ENCODE measurements at places on chromosomes 6 and 20.

DNA sequence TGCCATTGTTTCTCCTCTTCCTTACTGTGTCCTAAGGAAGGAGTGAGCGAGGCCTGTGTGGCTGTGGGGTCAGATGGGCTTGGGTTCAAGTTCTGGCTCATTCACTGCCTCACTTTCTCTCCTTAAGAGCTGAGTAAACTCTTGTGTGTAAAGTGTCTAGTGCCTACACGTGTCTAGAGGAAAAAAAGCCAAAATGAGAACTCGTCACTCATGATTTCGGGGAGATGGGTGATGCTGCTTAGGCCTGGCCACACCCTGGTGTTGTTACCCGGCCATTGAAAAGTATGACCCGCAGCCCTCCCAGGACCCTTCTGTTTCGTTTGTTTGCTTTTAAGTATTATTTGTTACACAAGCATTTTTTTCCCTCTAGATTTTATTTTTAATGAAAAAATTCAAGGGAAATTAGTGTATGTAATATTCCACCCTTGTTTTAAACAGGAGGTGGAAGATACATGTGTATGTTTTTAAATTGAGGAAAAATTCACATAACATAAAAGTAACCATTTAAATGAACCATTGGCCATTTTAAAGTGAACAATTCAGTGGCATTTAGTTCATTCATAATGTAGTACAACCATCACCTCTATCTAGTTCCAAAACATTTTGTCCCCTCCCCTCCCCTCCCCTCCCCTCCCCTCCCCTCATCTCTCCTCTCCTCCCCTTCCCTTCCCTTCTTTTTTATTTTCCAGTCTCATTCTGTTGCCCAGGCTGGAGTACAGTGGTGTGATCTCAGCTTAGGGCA is 71.0 kb downstream of the CEBPB start:
- no peak for DNase-seq

GRCh38 chr6:113293423-113293740 is 563.8 kb upstream of the MARCKS start:
- no peak for DNase-seq

DNA sequence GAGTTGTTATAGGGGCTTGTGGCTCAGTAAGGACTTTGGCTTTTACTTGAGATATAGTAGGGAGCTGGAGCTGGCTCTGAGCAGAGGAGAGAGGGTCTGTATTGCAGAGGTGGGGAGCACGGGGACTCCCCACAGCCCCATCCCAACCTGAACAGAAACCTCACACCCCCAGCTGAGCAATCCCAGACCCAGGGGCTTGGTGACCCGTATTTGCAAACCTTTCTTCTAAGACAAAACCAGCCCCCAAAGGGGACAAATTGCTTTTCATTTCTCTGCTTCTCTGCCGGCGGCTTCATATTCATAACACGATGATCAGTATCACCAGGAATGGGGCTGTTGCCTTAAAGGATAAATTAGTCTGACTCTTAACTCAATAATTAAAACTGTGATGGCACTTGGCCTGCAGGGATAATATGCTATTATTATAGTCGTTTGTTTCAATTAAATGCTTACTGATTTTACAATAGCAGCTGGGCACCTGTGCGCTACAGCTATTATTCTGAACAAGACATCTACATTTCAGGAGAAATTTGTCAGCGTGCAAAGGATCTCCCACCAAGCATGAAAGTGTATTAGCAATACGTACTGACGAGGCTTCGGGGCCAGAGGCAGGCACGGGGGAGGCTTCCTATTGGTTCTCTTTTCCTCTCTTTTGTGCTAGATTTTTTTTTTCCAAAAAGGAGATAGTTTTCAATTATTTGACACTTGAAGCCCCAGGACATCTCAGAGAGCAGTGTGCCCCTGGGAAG is 118.1 kb downstream of the TOX2 start:
- no peak for DNase-seq

DNA sequence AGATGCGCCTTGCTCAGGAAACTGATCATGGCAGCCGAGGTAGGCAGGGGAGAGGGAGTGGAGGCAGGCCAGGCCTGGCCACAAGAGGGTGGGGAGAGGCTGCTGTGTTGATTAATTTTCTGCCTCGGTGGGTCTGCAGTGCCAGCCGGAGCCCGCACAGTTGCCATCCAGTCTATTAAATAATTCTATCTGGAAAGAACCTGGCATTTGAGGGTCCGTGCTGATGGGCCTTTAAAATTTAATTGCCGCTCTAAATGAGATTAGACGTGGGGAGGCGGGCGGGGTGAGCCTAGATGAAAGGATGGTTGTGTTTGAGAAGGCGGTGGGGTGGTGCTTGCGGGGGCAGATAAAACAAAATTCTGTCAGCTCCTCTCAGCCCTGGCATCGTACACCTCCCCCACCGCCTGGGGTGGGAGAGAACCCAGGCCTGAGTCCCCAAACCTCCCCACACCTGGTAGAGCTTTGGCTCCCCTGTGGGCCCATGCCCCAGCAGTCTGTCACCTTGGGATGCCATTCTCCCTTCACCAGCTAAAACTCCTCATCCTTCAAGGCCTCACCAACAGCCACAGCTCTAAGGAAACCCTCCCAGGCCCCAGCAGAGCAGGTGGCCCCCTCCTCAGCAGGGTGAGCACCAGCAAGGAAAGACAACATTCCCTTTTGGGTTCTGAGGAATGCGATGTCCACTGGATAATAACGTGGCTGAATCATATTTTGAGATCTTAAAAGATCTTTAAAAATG is 167.3 kb downstream of the GRM4 start:
- no peak for DNase-seq

GRCh38 chr6:160398674-160399271 is 50.6 kb downstream of the SLC22A3 start:
- no peak for DNase-seq

GRCh38 chr6:166415306-166415705 is 32.6 kb upstream of the MPC1 start:
- DNase-seq = no peak

DNA sequence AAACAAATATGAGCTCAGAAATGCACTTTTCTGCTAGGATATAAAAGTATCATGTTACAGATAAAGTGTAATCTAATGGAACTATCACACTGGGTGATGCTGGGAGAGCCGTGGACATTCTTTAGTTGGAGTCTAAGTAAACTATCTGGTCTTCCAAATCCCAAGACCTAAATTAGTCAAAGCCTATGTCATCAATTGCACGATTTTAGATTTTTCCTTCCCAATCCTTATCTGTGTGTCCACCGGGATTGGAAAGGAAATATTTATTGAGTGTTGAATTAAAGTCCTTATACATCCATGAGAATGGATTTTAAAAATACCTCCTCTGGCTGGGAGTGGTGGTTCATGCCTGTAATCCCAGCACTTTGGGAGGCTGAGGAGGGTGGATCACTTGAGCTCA is 19.6 kb upstream of the MRAP2 start:
- no peak for DNase-seq

DNA sequence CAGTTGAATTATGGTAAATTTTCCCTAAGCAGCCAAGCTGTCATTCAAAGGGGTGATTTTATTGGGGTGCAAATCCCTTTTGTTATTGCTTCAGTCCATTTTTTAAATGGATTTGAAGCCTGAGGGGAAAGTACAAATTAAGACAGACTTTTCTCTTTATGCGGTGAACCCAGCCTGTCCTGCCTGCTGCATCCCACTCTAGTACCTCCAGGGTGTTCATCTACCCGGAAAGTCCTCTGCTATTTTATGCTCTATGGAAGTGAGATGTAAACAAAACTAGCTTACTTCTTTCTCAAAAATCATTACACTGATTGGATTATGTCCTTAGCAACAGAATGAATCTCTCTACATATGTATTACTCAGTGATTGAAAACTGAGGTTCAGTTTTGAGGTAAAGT is 1088.9 kb upstream of the CITED2 start:
- peak; percentile 42 for DNase-seq

GRCh38 chr20:58625585-58625984 is 25.5 kb upstream of the STX16 start:
- DNase-seq = peak; percentile 54
